ENCODE measurements at places on chromosomes 6 and 20.

- no peak for DNase-seq
These were observed 79.8 kb downstream of the TBXT start for GRCh38 chr6:166087852-166088251.

DNA sequence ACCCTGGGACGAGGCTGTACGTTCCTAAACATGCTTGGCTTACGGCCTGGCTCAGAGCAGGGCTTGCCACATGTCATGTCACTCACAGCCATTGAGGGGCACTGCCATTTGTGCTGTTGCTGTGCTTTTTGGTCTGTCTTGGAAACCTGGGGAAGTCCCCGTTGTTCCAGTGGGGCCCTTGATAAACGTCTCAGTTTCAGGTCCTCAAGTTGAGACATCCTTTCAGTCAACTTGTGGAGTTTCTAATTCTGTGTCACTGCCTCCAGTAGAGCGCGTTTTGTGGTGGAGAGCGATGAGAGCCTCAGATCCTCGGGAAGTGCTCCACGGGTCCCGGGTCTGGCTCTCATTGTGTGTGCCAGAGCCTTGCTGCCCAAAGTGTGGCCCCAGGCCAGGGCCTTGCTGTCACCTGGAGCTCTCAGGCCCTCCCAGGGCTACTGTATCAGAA, 43.0 kb upstream of the CCR6 start:
- DNase-seq, result peak; percentile 68

DNA sequence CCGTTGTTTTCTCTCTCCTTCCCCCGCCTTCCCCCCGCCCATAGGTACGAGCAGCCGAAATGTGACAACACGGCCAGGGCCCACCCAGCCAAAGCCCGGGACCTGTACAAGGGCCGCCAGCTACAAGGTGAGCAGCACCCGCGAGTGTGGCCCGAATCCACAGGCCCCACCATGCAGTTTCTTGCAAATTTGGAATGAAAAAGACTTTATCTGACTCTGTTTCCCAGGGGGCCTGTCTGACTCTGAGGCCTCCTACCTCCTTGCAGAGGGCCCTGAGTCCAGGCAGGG, 167.1 kb downstream of the SMOC2 start:
- DNase-seq, result no peak

- DNase-seq, result no peak
These were observed 48.8 kb downstream of the SRC start for GRCh38 chr20:37394543-37395409.

DNA sequence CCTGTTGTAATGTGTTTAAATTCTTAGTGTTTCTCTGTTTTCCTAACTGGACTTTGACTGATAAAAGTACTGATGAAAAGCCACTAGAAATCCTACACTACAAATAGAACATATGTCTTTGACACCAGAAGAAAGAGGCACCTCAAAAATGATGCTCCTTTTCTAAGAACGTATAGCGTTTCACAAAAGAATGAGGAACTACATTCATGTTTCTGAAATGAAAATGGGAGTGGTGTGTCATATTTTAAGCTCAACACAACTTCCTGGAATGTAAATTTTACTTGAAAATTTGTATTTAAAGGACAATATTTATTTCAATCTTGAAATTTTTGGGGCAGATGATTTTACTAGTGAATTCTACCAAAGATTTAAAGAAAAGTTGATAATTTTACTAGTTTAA, 35.3 kb downstream of the KIAA0408 start:
- DNase-seq, result no peak

DNA sequence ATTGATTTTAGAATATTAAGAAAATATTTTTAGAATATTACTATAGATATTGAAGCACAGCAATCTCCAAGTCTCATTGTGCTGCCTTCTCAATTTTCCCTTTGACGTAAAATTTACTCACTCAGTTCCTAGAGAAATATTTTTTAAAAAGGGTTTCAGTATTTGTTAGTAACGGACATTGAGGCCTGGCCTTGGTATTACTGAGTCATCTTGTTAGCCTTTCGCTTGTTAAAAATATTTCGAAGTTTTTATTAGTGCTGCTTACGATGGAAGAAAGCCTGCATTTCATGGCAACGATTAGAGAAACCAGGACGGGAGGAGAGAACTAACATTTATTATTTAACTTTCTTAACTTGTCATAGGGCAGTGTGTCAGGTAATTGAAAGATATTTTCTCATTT, 82.2 kb downstream of the TIAM2 start:
- no peak for DNase-seq

DNA sequence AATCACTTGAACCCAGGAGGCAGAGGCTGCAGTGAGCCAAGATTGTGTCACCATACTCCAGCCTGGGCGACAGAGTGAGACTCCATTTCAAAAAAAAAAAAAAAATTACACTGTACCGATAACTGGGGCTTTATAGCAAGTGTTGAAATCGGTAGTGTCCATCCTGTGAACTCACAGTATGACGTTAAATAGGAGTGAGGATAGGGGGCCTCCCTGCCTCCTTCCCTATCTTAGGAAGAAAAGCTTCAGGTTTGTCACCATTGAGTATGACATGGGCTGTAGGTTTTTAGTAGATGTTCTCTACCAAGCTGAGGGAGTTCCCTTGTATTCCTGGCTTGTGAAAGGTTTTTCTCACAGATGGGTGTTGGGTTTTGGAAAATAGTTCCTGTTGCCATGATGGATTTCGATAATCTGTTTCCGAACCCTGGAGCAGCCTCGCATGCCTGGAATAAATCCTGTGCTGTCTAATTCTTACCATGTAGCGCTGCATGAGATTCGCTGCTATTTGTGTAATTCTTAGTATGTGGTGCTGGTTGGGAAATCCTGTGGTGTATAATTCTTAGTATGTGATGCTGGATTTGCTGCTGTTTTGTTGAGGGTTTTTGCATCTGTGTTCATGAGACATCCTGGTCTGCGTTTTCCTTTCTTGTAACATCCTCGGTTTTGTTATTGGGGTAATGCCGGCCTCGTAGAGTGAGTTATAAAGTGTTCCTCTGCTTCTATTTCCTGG, 23.6 kb downstream of the NTSR1 start:
- no peak for DNase-seq

Data from CD4-positive, alpha-beta T cell treated with Interleukin-2 at 100 ng/mL for 4 hours (primary cell).